Activated CD8-positive, alpha-beta memory T cell treated with anti-CD3 and anti-CD28 coated beads for 1 hour (primary cell): ENCODE measurements at places on chromosomes 5 and 9.

- DNase-seq, result no peak
These were observed 666.8 kb downstream of the PTPRD start for GRCh38 chr9:9945966-9946365.

DNA sequence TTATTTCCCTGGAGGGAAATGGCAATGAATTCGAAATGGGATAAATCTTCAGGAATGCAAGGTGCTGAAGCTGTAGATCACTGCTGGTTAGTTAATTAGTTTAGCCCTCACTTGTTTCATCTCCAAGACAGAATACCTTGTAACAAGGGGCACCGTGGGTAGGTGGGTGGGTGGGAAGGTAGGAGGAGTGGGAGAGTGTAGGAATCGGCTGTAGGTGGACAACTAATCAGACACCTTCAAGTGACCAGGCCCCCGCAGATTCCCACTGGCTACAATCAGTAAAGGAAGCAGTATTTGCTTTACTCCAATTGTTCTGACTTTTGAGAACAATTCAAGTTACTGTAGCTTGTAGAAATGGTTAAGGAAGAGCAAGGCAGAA lies 293.7 kb downstream of the TLE1 start:
- DNase-seq, result no peak

DNA sequence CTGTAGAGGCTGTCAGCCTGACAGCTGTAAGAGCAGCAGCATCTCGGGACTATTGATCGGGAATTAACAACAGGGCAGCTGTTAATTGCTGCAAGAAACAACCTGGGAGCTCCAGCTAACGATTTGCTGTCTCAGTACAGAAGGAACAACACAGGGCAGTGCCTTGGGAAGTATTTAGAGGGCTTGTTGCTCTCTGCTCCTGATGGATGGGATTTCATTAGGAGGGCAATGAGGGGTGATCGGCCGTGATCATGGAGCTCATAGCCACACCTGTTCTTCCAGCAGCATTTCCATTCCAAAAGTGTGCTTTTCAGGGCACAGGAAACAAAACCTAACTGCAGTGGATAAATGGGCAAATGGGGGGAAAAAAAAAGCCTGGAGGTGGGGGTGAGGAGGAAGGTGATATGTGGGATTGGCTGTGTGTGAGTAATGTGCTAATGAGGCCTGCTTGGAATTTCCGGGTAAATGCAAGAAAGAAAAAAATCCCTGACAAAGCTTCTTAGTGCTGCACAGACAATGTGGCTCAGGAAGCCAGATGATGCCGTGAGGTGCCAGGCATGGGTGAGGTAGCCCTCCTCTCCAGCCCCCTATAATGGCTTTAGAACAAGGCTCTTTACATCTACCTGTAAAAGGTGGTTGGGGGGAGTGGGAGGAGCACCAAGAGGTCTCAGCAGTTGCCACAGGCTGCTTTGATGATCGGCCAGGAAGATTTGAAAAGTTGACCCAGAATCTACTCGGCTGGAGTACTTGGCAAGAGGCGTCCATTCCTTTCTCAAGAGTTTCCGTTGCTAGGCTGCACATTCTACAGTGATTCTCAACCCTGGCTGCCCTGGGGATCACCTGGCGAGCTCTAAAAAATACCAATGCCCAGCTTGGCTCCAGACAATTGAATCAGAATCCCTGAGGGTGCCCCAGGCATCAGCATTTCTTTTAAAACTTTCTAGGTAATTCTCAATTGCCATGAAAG lies 139.5 kb upstream of the KLF9 start:
- DNase-seq, result no peak

GRCh38 chr9:84271921-84272556 lies 68.5 kb downstream of the SLC28A3 start:
- no peak for DNase-seq

DNA sequence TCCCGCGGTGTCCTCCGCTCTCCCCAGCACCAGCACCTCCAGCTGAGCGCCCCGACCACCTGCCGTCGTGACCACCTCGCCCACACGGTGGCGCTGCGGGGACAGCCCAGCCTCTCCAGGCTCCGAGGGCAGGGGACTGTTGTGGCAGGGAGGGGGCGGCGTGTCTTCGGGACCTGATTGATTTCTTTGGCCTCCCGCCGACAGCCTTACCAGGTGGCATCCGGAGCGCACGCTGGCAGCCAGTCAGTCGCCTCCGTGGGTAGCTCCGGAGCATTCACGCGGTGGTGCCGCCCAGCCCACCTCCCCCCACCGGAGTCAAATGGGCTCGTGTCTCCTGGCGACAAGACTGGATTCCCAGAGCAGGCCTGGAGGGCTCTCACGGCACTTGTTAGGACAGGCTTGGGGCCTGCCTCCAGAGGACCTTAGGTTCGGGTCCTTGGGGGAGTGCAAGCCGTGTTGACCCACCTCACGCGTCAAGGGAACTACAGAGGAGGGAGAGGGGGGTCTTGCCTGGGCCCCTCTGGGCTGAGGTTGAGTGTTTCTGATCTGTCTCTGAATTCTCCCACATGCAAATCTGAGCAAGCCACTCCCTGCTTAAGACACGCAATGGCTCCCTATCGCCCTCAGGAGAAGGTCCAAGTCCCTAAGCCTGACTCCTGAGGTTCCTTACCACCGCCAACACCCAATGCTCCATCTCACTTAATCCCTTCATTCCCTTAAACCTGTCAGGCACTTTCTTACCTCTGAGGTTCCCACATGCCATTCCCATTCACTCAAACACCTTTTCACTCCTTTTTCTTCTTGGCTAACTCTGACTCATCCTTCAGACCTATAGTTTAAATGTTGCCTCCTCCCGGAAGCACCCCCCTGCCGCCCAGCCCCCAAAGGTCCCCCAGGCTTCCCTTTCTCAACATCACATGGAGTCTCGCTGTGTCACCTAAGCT lies 51.2 kb upstream of the GGTA1 start:
- peak; percentile 16 for DNase-seq

DNA sequence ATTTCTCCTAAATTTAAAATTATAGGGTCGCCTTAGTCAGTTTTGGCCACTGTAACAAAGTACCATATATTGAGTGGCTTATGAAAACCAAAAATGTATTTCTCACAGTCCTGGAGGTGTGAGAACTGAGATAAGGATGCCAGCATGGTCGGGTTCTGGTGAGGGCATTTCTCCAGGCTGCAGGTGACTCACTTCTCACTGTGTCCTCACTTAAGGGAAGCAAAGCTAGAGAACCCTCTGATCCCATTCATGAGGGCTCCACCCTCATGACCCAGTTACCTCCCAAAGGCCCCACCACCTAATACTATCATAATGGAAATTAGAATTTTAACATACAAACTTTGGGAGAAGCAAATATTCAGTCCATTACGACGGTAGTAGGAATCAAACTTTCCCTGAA lies 75.1 kb upstream of the FBN2 start:
- DNase-seq, result no peak

GRCh38 chr5:161545344-161546094 lies 1.0 kb downstream of the GABRB2 start:
- DNase-seq, result no peak
